EH (cell line): ENCODE measurements at places on chromosomes 1 and 21.

- peak; percentile 92 for DNase-seq
These were observed 39.9 kb upstream of the BACH1 start for GRCh38 chr21:29258626-29259338.

GRCh38 chr1:38135625-38136414, 89.2 kb upstream of the POU3F1 start:
- DNase-seq: peak; percentile 4

DNA sequence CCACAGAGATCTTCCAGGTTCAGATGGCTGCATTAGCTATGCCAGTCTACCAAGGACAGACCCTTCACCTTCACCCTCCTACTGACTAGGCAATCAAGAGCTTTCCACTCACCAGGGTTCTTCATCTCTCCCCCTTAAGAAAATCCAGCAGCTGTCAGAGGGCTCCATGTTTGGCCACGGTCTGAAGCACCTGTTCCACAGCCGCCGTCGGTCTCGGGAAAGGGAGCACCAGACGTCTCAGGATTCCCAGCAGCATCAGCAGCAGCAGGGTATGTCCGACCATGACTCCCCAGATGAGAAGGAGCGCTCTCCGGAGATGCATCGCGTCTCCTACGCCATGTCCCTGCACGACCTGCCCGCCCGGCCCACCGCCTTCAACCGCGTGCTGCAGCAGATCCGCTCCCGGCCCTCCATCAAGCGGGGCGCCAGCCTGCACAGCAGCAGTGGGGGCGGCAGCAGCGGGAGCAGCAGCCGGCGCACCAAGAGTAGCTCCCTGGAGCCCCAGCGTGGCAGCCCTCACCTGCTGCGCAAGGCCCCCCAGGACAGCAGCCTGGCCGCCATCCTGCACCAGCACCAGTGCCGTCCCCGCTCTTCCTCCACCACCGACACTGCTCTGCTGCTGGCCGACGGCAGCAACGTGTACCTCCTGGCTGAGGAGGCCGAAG, 13.8 kb downstream of the TMCC2 start:
- no peak for DNase-seq

GRCh38 chr1:200294241-200294640, 115.6 kb downstream of the ZNF281 start:
- no peak for DNase-seq

DNA sequence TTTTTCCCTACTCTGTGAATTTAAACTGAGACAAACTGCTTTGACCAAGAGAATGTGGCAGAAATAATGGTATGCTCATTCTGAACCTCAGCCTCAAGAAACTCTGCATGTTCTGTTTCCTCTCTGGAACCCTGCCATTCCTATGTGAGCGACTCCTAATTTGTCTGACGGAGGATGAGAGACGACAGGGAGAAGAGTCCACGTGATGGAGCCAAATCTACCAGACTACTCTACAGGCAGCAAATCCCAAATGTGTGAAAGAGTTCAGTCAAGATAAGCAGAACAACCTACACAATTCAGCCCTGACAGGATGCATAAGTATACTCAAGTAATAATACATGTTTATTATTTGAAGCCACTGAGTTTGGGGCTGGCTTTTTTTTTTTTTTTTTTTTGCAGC, 153.5 kb downstream of the DPYD start:
- DNase-seq: no peak

DNA sequence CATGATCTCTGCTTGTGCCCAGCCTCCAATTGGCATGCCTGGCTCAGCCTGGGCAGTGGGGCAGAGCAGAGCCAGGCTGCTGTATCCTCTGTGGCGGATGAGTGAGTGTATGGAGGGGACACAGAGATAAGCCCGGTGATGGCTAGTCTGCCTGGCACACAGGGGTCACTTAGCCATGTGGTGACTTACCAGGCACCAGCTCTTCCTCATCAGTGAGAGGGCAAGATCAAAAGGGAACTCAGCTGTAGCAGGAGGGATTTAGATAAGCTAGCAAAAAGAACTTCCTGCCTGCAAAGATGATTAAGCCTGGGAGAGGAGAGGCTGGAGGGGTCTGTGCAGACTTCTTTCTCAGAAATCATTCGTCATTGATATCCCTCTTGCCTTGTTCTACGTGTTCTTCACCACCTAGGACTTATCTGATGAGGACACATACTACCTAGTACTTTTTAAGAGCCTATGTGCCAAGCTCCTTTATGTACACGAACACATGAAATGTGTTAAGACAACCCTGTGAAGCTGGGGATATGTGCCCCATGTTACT, 7.9 kb downstream of the KIF21B start:
- DNase-seq: no peak

DNA sequence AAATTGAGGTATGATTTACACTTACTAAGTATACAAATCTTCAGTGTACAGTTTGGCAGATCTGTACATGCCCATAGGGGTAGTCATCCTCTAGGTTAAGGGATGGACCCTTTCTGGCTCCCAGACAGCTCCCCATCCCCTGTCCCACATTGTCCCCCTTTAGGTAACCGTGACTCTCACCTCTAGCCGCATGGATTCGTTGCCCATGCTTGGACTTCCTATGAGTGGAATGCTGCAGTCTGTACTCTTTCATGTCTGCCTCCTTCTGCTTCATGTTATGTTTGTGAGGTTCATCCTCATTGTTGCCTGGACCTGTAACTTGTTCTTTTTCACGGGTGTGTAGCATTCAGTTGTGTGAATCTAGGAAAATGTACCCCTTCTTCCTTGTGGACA, 20.3 kb downstream of the SLC37A1 start:
- no peak for DNase-seq

DNA sequence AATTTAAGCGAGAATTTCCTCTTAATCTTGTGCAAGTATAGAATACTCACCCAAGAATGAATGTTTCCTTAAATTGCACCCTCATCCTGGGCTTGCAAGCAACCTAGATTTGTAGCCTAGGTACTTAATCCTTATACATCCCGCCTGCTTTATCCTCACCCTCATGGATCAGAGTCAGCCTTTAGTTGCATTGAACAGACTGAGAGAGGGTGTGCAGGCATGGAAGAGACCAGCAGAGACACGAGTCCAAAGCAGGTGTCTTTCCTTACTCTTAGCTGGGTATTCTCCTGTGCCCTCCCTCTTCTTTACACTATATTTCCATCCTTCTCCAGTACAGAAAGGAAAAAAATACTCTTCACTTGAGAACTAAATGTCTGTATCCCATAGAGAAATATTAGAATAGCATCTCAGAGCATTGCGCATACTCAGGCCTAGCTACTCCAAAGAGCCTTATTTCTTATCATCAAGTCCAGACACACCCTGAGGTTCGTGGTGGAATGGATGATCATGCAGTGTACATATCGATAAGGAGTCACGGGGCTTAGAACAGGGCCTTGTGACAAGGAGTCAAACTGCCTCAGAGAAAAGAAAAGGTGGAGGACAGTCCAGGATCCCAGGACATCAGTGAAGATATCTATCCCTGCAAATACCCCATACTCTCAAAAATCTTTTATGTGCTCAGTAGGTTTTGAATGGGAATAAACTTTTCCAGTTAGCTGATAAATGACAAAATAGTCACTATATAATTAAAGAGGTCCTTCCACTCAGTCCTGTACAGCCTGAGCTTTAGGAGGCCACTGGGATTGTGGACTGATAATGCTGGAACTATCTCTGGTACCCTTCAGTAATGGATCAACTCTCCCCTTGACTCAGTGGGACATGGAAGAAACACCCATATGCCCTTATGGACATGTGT, 297.9 kb downstream of the GRIK1 start:
- no peak for DNase-seq

DNA sequence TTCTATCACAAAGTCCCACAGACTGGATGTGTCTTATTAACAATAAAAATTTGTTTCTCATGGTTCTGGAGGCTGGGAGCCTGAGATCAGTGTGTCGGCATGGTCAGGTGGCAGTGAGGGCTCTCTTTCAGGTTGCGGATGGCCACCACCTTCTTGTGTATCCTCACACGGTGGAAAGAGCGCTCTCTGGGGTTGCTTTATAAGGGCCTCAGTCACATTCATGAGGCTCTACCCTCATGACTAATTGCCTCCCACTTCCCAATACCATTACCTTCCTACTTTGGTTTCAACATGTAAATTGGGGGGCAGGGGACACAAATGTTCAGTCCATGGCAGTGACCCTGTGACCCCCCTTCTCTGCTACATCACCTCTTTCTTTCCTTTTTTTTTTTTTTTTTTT, 20.7 kb upstream of the MX1 start:
- DNase-seq: no peak

GRCh38 chr1:7733276-7733675, 37.8 kb upstream of the VAMP3 start:
- DNase-seq: no peak

DNA sequence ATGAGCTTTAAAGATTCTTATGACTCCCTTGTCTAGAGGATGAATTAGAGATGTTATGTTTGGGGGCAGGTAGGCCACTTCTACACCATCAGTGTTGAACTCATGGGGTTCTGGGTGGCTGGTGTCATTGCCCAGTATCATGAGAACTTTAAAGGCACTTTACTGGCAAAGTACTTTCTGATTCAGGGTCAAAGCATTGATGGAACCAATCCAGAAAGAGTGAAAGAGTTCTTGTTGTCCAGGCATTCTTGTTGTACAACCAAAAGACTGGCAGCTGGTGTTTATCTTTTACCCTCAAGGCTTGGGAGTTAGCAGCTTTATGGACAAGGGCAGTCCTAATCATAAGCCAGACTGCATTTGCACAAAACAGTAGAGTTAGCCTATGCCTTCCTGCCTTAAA, 673.0 kb downstream of the USP25 start:
- DNase-seq: no peak

DNA sequence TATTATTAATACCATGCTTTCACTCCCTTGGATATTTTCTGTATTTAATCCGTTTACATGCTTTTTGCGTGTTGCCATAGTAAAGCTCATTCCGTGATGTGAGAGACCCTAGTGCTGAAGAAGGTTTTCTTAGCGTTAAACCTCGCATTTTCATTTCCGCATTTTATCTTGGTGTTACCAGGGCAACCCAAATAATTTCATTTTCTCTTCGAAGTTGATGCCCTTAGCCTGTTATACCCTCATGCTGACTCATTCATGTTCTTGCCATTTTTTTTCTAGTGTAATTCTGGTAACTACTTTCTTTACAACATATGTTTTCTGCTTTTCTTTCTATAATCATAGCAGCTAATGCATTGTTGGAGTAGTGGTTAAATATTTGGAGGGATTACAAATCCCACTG, 37.2 kb downstream of the LRRC8C start:
- DNase-seq: no peak

DNA sequence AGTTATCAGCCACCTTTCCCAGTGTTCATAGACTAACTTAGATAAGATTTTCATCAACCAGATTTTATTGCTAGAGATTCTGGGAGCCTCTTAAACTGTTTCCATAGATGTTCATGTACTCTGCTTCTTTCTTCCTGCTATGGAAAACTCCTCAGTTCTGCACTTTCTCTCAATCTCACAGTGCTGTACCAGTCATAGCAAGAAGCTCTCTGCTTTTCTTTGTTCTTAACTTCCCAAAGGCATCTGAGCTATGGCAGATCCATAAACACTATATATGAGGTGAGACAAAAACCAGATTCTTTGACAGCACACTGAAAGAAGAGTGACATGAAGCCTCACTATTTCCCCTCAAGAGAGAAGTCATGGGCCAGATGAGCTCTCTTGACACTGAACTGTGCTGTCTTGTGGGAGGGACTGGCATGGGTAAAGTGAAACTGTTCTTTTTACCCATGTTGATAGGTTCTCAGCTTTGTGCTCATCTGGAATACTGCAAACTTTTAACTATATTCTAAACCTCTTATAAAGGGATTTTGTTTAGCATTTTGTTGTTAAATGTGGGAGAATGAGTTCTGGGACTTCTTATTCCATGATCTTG, 64.2 kb upstream of the LYPLAL1 start:
- no peak for DNase-seq

- DNase-seq: peak; percentile 55
These were observed 21.8 kb downstream of the EXOC8 start for GRCh38 chr1:231315887-231316286.

DNA sequence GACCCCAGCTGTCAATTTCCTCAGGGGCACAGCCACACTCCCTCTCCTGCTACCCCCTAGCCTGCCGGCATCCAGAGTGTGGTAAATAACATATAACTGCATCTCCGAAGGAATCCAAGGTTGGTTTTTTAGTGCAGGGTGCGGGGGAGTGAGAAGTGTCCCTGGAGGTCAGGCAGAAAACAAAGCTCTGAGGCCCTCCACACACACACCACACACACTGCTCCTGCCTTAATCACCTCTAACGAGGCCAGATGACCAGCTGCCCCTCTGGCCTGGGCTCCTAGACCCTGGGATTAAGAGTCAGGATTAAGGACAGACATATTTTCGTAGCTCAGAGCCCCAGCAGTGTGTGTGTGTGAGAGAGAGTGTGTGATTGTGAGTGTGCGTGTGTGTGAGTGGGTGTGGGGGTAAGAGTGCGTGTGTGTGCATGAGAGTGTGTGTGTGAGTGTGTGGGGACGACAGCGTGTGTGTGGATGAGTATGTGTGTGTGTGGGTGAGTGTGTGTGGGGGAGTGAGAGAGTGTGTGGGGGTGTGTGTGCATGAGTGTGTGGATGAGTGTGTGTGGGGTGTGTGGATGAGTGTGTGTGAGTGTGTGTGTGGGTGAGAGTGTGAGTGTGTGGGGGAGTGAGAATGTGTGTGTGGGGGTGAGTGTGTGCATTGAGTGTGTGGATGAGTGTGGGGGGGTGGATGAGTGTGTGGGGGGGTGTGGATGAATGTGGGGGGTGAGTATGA, 14.6 kb downstream of the SDC3 start:
- DNase-seq: no peak

- no peak for DNase-seq
These were observed 29.3 kb downstream of the PRDX6 start for GRCh38 chr1:173506437-173506836.

DNA sequence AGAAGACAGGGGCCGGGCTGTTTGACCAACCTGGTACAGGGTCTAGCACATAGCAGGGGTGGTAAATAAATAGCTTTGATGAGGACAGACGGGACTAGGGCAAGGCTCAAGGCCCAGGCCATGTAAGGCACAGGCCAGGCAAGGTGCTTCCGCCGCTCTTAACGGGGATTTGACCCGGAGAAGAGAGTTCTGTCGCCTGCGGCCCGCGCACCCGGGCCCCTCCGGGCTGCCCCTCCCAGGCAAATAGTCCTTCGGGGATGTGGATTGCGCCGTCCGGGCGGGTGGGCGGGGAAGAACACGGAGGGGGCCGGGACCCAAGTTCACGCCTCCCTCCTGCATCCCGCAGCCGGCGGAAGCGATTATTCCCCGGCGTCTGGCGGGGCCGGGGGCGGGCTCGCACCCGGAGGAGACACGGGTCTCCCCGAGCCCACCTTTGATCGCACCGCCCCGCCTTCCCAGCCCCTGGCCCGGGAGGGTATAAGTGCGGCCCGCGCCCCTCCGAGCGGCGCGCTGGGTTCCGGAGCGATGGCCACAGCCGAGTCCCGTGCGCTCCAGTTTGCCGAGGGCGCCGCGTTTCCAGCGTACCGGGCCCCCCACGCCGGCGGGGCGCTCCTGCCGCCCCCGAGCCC, at the start of gene MIXL1:
MIXL1 (plus strand) TSS at position 508 of the 629 bp plus-strand sequence; CDS start at position 526, 18 bp downstream.
- peak; percentile 6 for DNase-seq

GRCh38 chr1:199452627-199453026, 574.9 kb upstream of the NR5A2 start:
- no peak for DNase-seq

GRCh38 chr1:63773496-63773814, 362 bp upstream of the ROR1 start:
- DNase-seq: no peak
